ENCODE measurements at places on chromosomes 5 and 9.

DNA sequence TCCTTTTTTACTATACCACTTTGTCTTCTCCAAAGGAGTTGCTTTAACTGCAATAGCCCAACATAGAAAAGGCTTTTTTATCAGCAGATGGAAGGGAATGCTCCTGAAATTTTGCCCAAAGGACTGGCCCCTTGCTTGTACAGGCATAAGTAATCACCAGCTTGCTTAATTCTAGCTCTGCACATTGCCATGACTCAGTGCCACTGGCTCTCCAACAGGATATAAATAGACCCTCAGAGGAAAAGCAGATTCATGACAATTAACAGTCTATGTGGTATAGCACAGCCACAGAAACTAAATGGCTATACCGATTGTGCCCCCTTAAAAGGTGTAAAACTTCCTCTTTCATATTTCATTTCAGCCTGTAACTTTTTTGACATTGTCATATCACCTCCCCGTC, 227.0 kb downstream of the ZNF608 start:
- peak; percentile 61 for DNase-seq

DNA sequence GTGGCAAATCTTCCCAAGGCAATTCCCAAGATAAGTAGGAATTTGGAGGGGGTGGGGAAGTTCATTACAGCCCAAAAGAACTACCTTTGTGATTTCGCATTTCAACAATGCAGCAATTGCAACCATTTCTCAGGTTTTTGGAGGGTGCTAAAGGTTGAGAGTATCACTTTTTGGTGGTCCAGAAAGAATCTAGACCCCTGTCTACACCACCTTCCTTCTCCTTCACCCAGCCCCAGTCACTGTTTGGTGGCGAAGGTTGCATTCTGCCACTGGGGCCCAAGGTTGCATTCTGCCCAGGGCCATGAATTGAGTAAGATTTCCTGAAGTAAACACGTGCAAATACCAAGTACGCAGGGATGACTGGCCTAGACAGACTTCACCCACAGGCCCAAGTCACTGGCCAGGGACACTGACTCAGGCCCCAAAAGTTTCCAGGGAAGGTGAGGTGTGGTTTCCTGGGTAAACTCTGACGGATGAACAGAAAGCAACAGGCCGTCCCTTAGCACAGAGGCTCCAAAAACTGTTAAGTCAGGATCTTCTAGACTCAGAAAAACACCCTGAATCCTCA, 5.7 kb downstream of the PDE6A start:
- DNase-seq, result no peak

- DNase-seq, result peak; percentile 85
Measured at GRCh38 chr9:2859776-2860379, 16.0 kb upstream of the PUM3 start.

GRCh38 chr9:99019510-99020331, 76.0 kb downstream of the COL15A1 start:
- DNase-seq, result no peak

DNA sequence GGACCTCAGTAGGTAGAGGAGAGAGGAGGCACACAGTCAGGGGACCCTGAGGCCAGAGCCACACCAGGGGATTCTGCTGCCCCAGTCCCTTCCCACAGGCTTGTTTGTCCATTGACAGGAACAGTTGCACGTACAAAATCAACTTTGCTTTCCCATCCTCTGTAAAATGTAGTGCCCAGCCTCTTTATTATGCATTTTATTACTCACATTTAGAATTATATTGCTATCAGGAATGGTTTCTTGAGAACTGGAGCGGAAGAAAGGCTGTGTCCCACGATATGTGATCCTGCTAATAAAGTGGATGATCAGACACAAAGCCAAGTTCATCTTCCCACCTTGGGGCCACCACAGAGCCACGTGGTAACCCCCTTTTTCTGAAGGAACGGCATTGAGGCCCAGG, 277.4 kb downstream of the FANCC start:
- DNase-seq, result no peak

Data from brain (organoid and tissue), 16 donors.